ENCODE measurements at places on chromosomes 11 and 22. TPM values are rescaled to one million over a fixed set of nuclear protein-coding genes. Genes with fewer than 3 reads are reported as not detected.

The ANGPTL5 gene
- total RNA-seq = 0.09 TPM

The CEP164 gene
- 30.7 TPM for total RNA-seq

The ZDHHC13 gene
- 18.2 TPM for total RNA-seq

The NLRP6 gene
- 0.69 TPM for total RNA-seq

The OR52I1 gene
- not detected for total RNA-seq

The CLP1 gene
- 10.3 TPM for total RNA-seq

The PLAAT5 gene
- total RNA-seq = 1.7 TPM

DNA sequence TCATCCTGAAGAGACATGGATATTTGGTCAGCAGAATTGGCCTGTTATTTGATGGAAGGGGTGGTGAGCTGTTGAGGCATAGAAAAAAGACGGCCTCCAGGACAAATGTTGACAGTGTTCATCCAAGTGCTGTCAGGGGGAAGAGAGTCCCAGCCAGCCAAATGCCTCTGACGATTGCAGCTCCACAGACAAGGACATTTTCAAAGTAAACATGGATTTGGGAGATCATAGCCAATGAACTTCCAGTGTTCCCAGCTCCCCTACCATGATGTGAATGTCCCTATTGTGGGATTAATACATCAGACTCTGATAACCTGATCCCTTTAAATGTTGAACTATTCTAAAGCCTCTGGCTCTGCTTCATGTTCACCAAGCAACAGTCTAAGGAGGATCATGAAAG lies 31.2 kb upstream of the PSMA1 start:
- DNase-seq = no peak

- DNase-seq = no peak
These were observed 5.5 kb downstream of the ADM start for GRCh38 chr11:10310301-10310841.

DNA sequence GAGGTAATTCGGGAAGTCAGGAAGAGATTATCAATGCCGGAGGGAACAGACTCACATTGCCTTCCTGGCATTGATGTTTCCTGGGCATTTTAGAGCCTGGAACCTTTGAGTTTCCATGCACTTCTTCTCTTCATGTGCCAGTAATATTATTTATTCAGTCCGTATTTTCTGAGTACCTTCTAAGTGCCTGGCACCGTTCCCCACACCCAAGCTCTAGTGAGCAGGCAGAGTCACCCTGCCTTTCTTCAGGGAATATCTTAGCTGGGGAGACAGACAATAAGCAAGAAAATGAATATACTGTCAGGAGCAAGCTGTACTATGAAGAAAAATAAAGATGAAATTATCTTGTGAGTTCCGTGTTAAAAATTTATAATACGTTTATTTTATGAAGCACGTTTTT lies 136.2 kb upstream of the SEZ6L start:
- DNase-seq = no peak

GRCh38 chr11:124586238-124586860 lies 16.6 kb downstream of the OR8A1 start:
- peak; percentile 53 for DNase-seq

Data from mucosa of gallbladder (tissue), 1 donor.